ENCODE measurements at places on chromosomes 11 and 22.

DNA sequence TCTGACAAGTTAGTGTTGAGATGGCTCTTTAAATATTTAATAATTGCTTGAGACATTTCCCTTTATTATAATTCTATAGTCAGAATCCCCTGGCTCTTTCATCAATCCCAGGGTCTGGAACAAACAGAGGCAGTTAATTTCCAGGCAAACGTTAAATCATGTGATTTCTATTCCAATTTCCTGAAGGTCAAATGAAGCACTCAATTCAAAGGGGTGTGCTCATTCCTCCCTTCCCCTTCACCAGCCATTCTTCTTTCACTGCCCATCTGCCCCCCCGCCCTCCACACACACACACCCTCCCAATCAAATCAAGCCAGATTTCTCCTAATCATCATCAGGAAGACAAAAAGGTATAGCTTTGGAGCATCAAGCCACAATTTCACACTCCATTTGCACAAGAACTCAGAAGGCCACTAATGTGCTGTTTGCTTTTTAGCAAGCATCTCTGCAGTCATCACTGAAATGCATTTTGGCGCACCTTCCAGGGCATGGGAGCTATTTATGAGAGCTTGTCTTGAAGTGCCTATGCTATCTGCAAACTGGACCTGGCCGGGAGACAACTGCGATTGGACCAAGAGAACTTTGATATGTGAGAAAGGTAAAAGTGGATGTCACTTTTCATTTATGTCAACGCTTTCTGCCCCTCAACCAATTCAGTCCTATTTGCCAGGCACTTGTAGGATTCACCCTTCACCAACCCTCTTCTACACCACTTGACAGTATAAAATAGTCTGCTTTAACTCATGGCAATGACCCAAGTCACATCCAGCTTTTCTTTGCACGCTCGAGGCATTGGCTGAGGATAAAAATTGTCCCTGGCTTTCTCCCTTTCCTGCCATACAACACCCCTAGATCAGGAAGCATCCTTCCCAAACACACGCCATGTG, 315.1 kb upstream of the API5 start:
- DNase-seq = no peak

- DNase-seq = no peak
Measured at GRCh38 chr11:112366777-112367176, 106.1 kb upstream of the PLET1 start.

- no peak for DNase-seq
Measured at GRCh38 chr11:24515632-24516031, 18.8 kb downstream of the LUZP2 start.

DNA sequence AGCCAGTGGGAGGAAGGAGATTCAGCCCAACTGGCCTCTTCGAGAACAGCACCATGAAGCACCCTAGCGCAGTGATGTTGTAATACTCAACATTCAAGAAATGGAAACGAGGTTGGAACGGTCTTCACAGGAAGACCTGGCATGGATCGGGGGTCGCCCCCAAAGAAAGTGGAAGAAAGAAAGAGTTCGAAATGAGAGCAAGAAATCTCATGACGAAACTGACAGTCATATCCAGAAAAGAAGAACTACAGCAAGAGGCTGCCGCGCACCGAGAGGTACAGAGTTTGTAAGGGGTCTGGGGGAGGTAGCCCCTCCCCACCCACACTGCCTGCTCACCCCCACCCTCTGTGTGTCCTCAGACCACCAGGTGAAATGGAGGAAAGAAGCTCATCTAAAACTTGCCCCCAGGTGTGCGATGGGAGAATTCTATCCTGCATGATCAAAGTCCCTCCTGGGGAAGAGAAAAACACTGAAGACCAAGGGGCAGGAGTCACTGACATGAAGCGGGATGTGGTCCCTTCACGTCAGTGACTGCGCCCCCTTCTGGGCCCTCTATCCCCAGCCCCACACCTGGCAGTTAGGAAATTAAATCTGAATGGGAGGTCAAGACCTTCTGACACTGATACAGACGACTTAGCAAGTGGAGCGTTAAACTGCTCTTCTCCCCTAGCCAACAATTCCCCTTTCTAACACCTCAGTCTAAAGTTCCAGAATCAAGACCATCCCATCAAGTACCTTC, 52.9 kb upstream of the SPATA19 start:
- DNase-seq = no peak

- DNase-seq = no peak
Measured at GRCh38 chr11:132072044-132072857, 701.8 kb downstream of the NTM start.
